ENCODE measurements at places on chromosomes 7 and 10. TPM values are rescaled to one million over a fixed set of nuclear protein-coding genes. Genes with fewer than 3 reads are reported as not detected.

The VIPR2 gene
- not detected for total RNA-seq

The SLC16A12 gene
- not detected for total RNA-seq

The HOXA9 gene
- total RNA-seq = 69.0 TPM

The ZNF804B gene
- total RNA-seq = not detected

The MOGAT3 gene
- total RNA-seq = not detected

DNA sequence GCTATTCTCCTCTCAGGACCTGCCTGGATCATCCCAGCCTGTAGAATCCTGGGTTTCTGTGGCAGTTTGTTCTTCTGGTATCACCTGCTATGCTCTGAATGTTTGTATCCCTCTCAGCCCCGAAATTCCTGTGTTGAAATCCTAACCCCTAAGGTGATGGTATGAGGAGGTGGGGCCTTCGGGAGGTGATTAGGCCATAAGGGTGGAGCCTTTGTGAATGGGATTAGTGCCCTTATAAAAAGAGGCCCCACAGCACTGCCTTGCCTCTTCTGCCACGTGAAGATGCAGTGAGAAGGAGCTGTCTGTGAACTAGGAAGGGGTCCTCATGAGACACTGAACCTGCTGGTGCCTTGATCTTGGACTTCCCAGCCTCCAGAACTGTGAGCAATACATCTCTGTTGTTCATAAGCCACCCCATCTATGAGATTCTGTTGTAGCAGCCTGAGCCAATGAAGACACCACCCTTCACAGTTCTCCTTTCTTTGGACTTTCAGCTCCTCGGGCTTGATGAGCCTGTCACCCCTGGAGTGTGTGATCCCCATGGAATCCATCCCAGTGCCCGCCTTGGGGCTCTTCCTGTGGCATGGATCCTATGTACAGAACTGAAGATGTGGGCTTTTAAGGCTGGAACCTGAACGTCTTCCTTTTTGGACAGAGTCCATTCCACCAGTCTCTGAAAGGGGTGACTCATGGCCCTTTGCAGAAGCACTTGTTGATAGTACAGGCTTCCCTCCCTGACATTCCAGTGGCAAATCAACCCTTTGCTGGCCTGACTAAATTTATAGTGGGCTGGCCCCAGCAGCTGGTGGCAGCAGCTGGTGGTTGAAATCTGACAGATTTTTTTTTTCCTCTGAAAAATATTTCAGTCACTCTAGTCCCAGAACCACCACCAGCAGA is 138.0 kb downstream of the TACC2 start:
- DNase-seq = peak; percentile 88

GRCh38 chr10:77359287-77359691 is 278.3 kb downstream of the KCNMA1 start:
- no peak for DNase-seq

DNA sequence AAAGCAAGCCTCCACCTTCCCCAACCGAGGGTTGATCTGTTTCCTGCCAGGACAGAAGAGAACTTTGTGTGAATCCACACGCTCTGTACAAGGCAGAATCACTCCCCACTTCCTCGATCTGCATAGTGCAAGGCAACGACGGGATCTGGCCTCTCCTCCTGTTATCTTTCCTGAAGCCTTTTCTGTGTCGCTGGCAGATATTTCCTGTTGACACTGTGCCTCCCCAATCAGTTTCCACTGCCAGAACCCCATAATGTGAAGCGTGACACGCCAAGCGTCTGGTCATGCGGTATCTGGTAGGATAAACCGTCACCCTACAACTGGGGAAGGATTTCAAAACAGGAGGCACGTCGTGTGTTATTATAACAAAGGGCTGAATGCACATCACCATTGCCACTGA is 57.2 kb downstream of the FAM171A1 start:
- DNase-seq = no peak

DNA sequence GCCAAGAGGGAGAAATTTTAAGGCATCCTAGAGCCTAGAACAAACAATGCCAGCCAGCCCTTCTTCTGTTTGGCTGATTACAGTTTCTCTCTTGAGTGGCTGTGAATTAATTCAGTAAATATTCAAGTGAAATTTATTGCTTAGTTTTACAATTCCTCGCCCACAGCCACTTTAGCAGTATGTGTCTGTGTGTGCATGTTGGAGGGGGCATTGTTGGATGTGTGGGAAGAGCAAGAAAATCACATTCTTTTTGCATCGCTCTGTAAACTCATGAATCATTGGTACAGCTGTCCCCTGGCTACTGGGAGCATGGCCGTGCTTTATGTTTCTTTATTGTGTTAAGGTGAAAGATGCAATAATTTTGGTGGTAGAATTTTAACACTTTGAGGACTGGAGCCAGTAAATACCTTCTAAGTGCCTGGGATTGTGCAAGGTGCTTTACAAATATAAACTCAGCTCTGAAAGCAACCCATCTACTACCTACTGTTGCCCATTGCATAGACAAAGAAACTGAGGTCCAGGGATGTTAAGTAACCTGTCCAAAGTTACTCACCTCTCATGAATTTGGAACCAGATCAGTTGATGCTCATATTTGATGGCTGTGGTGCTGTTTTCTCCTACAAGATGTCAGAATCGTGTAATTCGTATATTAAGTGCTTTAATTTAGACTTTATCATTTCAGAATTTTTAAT is 89.9 kb upstream of the BTBD16 start:
- peak; percentile 52 for DNase-seq

GRCh38 chr7:73560109-73560835 is 2.8 kb upstream of the BCL7B start:
- peak; percentile 57 for DNase-seq

DNA sequence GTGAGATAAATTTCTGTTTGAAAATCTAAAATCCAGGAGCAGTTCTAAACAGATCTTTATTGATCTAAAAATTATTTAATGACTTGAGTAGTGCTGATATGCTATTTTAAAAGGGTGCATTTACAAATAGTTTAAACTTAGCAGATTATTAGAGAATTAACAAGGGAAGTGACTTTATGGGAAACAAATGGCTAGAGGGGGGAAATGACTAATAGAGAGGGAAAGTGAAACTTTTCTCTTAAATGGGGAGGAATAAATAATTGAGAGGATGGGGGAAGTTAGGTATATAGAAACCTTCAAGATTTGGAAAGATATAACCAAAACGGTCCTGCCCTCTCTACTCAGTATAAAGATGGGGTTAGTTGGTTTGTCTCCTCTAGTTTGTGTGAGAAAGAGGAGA is 90.1 kb upstream of the ARMC3 start:
- no peak for DNase-seq

DNA sequence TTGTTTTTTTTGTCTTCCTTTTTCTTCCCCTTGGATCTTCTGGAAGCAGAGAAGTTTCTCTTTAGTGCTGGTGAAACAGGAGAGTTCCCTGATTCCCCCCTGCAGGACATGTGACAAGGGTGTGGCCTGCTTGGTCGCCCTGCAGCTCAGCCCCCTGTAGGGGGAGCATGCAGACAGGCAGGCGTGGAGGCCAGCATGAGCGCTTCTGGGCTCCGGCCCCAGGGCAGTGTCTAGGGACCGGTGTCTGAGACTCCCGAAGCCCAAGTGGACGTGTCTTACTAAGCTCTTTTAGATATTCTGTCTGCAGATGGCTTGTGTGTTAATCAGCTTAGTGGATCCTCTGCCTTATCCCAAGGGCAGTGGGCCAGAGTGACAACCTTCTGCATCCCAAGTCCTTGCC is 26.1 kb downstream of the PRSS58 start:
- peak; percentile 22 for DNase-seq

- DNase-seq = no peak
Measured at GRCh38 chr10:115059301-115059898, 33.8 kb upstream of the ATRNL1 start.

DNA sequence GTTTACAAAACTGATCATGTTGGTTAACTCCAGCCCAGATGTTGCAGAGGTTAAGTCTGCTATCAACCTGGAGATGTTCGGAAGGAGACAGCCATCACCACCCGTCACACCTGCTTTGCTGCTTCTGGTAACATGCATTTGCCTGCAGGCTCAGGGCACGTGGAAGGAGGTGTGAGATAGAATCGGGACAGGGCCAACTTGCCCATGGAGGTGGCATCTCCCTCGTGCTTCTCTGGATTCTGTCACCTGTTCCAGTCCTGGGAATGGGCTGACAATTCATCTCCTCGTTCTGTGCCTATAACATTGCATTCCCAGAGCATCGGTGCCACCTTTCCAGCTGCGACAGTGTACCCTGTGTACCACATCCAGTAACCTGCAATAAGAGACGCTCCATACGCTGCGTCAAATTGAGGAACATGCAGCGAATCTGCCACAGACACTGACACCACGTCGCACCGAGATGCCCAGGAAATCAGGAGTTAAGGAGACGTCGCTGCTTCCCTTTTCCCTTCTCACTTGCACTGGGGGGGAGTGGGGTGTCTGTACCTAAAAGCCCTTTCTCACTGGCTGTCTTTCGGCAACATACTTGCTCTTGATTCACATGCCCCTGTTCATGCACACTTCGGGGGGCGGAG is 65.8 kb downstream of the ADARB2 start:
- no peak for DNase-seq

GRCh38 chr7:12827219-12827821 is 139.9 kb downstream of the ARL4A start:
- peak; percentile 69 for DNase-seq

DNA sequence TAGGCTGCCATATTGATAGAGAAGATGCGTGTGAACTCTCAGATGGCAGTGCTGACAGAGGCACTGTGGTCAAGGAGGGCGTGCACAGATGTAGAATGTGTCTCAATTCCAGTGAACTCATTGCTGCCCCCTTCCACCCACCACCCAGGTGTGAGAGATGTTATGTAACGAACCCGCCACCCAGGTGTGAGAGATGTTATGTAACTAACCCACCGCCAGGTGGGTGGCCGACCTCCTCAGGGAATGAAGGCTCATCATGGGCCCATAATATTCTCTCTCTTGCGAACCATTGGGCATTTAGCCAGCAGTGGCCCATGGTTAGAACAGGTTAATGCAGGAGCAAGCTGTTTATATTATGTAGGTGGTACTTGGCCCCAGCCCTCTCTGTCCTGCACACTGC is 140.4 kb upstream of the MTPN start:
- DNase-seq = no peak

DNA sequence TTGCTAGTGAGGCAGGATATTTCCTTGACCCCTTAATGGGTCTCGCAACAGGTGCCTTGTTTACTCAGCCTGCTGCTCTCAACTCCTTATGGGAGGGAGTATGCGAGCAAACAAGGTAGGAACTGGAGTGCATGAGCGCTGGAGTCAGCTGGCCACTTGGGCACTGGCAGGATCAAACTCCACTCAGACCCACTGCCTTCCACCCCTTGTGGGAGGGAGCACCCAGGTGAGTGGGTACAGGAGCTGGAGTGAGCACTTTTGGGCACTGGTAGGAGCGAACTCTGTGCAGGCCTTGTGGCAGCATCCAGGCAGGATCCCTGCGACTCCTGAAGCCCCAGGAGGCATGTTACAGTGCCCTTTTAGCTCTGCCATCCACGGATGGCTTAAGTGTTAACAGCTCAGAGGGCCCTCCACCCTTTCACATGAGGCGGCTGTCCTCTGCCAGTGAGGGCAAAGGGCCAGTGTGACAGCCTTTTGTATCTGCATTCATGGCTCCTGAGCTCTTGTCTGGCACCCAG is 123.2 kb downstream of the ST7 start:
- DNase-seq = no peak

- DNase-seq = peak; percentile 62
Measured at GRCh38 chr7:26508917-26509316, 217.3 kb downstream of the SNX10 start.

DNA sequence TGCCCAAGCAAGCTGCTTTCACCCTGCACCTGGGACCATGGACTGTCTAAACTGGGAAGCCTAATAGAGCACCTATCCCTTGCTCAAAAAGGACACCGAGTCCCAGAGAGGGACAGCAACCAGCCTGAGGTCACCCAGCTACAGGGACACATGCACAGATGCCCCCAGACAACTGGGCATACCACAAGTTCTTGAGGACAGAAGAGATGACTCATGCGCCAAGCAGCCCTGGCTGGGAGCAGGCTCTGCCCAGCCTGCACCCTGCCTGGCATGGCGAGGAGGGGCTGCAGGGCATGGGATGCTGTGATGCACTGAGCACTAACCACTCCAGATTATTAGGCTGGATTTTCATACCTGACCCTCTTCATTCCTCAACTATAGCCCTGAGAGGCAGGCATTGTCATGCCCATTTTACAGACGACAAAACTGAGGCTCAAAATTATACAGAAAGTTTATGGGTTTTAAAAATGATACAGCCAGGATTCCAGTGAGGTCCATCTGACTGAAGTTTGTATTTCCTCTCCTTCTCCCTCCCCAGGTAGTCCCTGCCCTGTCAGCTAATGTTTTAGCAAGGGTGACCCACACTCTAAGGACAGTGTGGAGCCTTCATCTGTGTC is 289.3 kb upstream of the ZMIZ1 start:
- DNase-seq = peak; percentile 96

GRCh38 chr7:10192074-10192473 is 781.6 kb upstream of the PHF14 start:
- no peak for DNase-seq

GRCh38 chr10:88288320-88289059 is 294.6 kb downstream of the RNLS start:
- DNase-seq = no peak

DNA sequence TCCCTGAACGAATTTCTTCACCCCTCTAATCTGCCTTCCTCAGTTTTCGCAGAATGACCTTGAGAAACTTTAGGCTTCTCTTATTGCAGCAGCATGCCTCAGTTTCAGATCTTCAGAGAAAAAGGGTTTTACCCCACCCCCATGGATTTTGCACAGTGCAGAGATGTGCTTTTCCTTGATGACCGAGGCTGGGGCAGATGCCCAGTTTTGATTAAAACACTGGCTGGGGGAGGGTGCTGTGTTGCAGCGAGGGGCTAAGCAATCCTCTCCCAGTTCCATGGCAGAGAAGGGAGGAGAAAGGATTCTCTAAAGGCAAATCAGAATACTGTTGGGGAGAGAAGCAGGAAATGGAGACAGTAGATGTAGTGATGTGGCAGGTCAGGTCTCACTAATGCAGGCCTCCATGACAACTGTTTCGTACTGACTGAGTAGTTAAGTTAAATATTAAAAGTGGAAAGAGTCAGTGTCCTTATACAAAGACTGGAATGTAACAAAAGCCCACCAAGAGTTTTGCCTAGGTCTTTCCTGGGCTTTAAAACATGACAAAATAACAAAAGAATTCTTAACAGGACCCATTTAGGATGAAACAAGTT is 50.8 kb upstream of the PDZD8 start:
- no peak for DNase-seq

- no peak for DNase-seq
Measured at GRCh38 chr10:101563497-101564040, 24.5 kb downstream of the POLL start.
